ENCODE measurements at places on chromosomes 5 and 9.

DNA sequence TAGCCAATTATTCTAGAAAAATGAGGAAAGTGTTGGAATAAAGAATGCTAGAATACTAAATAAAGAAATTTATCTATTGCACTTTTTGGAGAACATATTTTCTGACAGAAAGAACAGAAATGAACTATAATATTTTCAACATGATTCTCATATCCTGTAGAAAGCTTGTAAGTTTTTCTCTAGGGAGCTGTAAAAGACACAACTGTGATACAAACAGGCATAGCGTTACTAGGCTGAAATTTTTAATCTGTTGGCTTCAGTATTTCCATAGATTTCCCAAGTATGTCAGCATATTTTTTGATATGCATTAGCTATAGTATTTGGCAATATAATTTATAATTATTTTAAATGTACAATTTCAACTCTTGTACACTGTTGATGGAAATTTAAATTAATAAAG, 31.3 kb downstream of the ANXA1 start:
- DNase-seq: no peak

DNA sequence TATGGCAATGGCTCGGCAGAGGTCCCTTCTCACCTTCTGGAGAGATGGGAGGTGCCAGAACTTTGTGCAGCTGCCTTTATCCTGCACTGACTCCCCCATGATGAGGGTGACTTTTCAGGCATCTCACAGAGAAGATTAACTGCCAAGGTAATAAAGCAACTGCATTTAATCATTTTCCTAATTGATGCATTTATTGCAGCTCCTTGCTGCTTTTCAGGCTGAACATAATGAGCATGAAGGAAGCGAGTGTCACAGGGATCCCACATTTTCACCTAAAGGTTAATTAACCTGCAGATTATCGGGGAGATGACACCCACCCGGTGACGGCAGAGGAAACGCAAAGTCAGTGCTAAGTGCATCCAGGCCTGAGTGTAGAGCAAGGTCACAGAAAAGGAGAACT, 154.3 kb downstream of the ICE1 start:
- no peak for DNase-seq

GRCh38 chr5:81787474-81788242, 36.8 kb upstream of the SSBP2 start:
- DNase-seq: no peak

GRCh38 chr9:126420643-126421564, 94.3 kb downstream of the MVB12B start:
- DNase-seq: no peak

DNA sequence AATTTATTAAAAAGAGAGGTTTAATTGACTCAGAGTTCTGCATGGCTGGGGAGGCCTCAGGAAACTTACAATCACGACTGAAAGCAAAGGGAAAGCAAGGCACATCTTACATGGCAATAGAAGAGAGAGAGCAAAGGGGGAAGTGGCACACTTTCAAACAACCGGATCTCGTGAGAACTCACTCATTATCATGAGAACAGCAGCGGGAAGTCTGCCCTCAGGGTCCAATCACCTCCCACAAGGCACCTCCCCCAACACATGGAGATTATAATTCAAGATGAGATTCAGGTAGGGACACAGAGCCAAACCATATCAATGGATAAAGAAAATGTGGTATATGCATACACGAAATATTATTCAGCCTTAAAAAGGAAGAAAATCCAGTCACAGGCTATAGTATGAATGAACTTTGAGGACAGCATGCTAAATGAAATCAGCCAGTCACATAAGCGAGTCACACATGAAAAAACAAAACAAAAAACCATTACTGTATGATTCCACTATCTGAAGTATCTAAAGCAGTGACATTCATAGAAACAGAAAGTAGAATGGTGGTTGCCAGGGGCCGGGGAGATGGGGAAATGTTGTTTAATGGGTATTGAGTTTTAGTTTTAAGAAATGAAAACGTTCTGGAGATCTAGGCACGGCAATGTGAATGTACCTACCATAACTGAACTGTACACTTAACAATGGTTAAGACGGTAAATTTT, 83.4 kb upstream of the PCA3 start:
- no peak for DNase-seq

DNA sequence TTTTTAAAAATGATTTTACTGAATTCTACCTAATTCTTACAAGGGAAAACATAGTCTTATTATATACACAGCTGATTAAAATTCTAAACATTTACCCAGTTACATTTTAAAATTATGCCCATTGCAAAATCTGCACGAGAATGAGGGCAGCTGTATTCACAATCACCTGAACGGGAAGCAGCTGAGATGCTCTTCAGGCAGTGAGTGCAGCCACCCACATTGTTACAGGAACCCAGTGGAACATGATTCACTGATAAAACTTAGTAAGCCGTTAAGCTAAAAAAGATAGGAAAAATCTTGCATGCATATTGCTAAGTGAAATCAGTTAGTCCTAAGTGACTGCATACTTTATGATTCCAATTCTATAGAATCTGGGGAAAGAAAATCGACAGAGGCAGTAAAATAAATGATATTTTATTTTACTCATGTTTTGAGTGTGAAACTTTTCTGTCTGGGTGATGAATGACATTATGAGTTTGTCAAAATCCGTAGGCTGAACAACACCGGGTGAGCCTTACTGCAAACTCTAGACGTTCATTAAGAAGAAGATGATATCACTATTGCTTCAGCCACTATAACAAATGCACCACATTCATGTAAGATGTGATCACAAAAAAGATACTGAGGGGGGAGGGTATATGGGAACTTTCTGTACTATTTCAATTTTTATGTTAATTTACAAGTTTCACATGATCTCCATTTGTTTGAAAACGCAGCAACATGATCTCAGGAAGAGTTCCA, 39.1 kb upstream of the FLT4 start:
- DNase-seq: no peak

DNA sequence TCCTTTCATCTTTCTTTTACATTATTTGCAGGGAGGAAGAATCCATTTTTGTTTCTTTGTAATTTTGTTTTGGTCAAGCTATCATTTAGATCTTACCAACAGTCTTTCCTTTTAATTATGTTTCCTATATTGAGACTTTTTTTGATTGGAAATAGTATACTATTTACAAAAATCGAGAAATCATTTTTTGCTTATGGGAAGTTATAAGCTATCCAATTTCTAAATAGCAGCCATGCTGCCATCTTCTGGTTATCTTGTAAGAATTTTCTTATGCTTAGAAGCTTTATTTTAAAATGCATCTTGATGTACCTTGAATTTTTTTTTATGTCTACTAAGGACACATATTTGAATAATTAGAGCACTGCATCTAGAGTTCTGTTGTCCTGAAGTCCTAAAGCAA, 821.2 kb downstream of the PTPRD start:
- DNase-seq: no peak

DNA sequence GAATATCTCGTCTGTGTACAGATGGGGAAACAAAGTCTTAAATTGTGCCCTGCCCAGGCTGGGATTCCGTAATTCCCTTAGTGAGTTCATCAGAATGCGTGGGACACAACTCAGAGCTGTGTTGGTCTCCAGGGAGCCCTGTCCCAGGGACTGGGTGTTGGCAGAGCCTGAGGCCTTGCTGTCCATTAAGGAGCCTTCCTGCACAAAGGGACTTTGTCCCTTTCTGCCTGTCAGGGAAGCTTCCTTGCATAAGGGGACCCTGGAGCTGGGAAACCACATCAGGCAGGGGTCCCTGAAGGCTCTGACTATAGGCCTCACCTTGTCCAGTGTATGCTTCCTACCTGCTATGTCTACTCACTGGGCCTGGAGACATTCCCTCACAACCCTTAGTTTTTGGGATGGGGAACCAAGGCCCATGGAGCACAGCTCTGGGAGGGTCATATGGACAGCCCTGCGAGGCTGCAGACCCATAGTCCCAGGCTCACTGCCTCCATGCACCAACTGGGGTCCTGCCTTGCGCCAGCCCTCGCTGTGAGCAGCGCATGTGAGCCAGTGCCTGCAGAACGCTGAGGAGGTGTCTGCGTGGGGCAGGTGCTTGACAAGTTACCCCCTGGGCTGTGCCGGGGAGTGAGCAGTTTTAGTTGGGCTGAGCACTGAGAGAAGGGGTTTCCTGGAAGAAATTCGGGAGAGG, 1.6 kb downstream of the CARD19 start:
- DNase-seq: no peak

DNA sequence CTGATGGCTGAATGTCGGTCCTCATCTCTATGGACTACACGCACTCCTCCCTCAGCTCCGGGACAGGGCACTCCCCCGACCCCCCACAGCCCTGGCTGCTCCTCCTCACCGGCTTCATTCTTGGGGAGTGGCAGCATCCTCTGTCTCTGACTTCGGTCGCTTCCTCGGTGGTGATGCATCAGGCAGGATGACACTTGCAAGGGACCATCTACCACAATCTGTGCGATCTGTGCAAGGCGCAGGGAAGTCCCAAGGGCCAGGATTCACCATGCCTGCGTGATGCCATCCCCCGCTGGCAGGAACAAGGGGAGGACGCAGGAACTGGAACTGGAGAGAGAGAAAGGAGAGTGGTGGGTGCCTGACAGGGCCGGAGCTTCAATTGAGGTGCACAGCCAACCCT, 2.2 kb upstream of the CACNA1B start:
- DNase-seq: no peak

GRCh38 chr5:120817044-120817985, 353.2 kb downstream of the PRR16 start:
- no peak for DNase-seq

- DNase-seq: no peak
Measured at GRCh38 chr9:36337002-36337401, 63.1 kb downstream of the RNF38 start.

DNA sequence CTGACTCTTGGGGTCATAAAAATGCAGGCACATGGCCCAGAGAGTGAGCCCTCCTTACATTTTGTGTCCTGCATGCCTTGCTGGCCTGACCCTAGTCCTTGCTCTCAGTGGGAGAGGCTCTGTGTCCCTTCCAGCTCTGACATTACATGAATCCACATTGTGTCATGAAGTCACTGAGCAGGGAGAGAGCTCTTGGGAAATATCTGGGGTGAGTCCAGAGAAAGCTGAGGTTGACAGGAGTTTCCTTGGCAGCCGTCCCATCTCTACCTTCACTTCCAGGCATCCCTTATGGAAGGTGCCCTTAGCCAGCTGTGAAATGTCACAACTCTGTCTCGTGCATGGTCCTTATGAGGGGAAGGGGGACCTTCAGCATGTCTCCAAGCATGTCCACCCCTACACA, 41.0 kb downstream of the FAT2 start:
- no peak for DNase-seq

GRCh38 chr5:59264639-59265245, 628.8 kb downstream of the PDE4D start:
- no peak for DNase-seq

DNA sequence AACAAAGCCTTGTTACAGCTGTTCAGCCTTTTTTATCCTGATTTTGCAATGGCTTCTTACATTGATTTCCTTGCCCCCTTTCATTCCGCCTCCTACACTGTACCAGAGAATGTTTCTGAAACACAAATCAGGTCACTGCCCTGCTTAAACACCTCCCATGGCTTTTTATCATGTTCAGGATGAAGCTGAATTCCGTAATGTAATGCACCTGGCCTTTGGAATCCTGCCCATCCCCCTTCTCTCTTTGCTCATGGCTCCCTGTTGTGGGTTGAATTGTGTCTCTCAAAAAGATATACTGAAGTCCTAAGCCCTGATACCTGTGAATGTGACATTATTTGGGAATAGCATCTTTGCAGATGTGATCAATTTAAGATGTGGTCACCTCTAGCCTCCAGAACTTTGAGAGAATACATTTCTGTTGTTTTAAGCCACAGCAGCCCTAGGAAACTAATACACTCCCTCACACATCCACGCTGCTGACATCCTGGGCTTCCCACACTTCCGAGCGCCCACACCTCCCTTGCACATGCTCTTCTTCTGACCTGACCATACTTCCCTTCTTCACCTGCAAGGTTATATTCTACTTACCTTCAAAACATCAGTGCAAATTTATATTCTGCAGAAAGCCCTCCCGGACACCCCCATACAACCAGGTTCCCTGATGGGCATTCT, 101.2 kb downstream of the DNAH5 start:
- no peak for DNase-seq

DNA sequence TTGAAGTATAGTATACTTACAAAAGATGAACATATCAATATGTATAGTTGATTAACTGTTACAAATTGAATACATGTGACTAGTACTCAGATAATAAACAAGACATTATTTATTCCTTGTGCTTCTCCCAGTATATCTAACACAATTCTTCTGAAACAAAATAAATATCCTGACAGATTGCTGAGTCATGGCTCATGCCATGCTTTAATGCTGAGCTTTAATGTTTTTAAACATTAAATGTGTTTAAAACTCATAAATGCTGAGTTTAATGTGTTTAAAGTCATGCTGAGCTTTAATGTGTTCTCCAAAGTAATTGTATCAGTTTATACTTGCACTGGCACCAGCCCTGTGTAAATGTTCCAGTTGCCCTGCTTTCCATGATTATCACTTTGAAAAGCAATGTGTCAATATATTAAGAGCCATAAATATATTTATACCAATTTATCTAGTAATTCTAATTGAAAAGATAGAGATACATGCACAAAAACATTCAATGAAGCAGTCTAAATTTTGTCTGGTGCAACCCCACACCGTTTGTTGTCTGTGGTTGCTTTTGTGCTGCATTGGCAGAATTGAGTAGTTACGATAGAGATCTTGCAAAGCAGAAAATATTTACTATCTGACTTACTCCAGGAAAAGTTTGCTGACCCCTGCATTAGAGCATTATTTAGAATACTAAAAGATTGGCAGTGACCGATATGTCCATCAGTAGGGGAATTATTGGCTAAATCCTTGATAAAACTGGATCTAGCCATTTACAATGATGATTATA, 15.7 kb downstream of the KIAA1958 start:
- no peak for DNase-seq

DNA sequence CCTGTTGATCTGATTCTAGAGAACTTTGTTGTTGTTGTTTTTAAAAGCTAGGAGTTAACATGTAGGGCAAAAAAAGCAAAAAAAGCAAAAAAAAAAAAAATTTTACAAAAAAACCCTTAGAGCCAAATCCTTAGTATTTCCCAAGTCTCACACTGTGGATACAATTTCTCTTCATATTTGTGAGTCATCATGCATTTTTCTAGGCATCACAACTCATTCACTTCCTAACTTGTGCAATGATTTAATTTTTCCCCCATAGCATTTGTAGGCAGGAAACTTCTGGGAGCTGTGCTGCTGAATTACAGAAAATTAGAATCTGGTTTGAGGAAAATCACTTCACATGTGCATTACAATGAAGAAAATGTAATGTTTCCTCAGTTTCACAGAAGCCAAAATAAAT, 91.9 kb downstream of the MARCHF3 start:
- no peak for DNase-seq

DNA sequence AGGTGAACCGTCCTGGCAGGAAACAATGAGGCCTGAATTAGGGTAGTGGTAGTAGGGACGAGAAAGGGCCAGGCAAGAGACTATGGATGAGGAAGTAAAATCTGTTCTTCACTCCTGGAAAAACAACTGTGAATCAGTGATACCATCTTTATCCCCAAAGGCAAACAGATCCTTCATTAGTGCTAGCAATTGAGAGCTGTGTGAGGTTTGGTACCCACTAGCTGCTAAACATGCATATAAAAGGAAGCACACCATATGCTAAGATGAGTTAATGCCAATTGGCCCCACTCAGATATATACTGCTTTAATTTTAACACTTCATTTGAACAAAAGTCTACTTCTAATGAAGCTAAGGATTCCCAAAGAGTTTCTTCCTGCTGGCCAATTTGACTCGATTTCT, 244.8 kb upstream of the NR4A3 start:
- no peak for DNase-seq
